ENCODE measurements at places on chromosomes 5 and 9.

DNA sequence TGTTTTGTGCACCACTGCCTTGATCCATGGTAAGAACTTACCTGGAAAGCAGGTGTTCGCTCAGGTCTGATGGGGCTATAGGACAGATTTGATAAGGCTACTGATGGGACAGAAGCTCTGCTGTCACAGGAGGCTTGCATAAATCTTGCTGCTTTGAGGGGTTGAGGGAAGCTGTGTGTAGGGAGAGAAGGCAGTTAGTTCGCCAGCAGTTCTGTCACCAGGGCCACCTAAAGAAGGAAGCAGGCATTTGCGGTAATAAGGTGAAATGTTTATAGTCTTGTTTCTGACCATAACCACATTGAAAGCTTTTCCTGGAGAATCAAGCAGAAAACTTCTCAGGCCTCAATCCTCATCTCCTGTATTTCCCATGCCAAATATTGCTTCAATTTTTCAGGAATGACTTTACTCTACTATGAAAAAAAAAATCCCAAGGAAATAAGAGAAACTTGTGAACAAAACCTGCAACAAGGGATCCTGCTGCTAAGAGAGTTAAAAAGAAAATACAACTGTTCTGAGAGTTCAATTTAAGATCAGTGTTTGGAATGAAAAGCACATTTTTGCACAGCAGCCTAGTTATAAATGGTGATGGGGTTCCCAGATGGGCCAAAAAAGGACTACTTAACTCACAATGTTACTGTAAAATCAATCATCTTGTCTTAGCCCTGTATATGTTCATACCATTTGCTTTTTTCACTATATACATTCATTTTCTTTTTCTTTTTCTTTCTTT, 122.0 kb upstream of the RANBP3L start:
- DNase-seq, result no peak

DNA sequence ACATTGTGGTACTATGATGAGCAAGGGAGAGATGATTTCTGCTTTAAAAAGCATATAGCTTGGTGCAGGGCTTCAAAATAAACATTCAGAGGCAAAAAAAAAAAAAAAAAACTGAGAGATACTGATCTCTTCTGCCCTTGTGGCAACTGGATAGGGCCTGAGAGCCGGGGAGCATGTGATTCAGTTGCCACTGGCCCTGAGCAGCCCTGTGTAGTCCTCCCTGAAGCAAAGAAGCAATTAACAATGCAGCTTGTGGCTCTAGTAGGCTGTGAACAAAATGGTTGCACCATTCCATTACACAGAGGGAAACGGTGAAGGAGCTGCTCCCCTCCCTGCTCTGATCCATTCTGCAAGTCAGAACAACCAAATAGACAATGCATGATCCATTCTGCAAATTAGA, 347.5 kb upstream of the DAB2 start:
- no peak for DNase-seq

GRCh38 chr5:6660688-6661087, 27.4 kb downstream of the SRD5A1 start:
- no peak for DNase-seq

- DNase-seq, result no peak
These were observed 41.7 kb downstream of the NFX1 start for GRCh38 chr9:33332011-33332410.

- DNase-seq, result no peak
These were observed 23.1 kb downstream of the MAP1B start for GRCh38 chr5:72130351-72130761.

GRCh38 chr5:103539376-103540330, 22.9 kb downstream of the NUDT12 start:
- no peak for DNase-seq

DNA sequence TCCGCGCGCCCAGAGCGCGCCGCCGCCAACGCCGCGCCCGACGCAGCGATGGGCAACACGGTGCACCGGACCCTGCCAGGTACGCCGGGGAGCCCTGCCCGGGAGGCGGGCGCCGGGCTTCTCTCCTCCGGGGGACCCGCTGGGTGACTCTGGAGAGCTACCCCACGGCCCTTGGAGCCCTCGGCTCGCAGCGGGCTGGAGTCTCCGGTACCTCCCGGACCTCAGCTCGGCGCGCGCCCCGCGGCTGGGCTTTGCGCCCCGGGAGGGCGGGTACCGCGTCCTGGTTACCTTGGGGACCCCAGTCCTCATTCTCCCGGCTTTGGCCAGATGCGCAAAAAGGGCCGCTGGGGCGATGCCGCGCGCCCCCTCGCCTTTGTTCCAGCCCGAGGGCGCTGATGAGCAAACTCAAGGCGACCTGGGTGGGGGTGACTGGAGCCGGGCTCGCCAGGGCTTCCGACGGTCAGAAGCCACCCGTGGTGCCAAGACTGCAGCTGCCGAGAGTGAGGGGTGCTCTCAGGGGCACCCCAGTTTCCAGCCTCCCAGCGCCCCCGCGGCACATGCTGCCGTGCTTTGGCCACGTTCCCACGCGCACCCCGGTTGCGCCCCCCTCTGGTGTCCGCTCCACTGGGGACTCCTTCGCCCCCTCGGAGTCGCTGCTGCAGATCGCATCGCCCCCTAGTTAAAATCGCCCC, 442 bp downstream of the NEURL1B start:
- DNase-seq, result no peak

DNA sequence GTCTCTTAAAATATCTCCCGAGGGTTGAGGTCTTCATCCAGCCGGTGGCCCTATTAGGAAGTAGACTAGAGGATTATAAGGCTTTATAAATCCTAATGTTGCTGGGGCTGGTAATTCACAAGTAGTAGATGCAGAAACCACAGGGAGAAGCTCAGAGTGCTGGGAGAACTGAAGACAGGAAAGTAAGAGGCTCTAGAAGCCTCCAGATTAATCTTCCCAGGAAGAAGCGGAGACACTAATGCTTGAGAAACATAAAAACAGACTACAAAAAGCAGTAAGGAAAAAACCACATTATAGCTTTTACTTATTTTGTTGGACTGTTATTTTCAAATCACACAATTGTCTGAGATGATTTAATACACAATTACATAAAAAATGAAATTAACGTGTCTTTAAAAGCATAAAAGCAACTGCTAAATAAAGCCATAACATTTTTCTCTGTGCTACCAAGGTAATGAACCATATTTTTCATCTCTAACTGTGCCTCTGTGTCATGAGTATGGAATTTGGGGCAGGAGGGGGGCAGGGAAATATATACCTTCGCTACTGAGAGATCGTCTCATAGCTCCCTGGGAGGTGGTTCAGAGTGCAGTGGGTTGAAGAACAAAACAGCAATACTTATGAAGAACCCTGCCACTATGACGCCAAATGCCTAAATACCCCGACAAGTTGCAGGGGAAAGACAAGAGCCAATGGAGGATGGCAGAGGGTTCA, 806.2 kb upstream of the WWC1 start:
- no peak for DNase-seq

- DNase-seq, result no peak
These were observed 138.6 kb downstream of the ARHGEF28 start for GRCh38 chr5:73764586-73764985.

- no peak for DNase-seq
These were observed 122.4 kb upstream of the OSMR start for GRCh38 chr5:38723426-38723825.

DNA sequence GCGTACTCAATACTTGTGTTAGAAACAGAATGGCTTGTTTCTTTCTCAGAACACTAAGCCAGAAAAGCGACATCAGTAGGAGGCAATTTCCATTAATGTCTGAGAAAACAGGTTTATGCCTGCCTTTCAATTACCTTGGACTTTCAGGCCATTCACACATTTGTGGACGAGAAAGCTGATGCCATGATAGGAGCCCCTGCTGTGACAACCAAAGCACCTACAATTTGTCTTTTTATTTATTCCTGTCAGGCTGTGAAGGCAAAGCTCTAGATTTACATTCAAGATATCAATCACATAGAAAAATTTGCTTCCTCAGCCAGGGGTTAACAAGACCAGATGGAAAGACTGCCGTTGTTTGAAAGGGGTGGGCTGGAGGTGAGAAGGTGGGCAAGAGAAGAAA, 76.2 kb downstream of the C7 start:
- no peak for DNase-seq

- DNase-seq, result no peak
These were observed 35.1 kb downstream of the SKIC3 start for GRCh38 chr5:95519681-95520080.

DNA sequence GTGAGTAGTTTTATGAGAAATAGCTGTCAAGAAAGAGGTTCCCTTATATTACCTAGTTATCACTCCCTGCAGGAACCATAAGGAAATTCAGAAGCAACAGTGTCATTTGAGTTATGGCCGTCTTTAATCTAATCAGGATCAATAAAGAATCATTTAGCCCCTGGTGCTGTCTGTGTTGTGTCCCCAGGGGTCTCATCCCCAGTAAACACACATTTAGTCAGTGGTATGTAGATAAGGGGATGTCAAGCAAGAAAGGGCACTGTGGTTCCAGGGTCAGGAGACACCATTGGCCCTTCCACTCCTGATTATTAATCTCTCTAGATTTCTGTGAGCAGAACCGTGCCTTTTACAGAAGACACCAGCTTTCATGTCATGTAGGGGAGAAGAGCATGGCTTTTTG, 158.0 kb upstream of the SEMA6A start:
- no peak for DNase-seq

DNA sequence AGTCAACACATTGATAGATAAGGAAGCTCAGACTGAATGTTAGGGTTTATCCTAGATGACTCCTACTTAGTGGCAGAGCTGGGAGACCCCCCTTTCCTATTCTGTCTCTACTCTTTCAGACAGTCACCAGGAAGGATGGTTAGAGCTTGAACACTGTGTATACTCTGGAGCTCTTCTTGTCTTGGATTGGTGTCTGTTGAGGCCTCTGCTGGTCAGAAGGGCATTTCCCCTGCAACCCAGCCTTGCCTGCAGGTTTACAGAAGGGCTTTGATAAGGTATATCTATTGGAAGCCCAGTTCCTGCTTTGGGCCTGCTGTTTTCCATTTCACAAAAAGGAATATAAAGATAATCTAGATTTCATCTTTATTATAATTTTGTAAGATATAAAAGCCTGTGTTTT, 71.8 kb downstream of the KDM4C start:
- DNase-seq, result no peak

GRCh38 chr9:2879803-2880202, 35.9 kb upstream of the PUM3 start:
- DNase-seq, result no peak

GRCh38 chr5:16727755-16728325, 111.0 kb upstream of the RETREG1 start:
- no peak for DNase-seq

DNA sequence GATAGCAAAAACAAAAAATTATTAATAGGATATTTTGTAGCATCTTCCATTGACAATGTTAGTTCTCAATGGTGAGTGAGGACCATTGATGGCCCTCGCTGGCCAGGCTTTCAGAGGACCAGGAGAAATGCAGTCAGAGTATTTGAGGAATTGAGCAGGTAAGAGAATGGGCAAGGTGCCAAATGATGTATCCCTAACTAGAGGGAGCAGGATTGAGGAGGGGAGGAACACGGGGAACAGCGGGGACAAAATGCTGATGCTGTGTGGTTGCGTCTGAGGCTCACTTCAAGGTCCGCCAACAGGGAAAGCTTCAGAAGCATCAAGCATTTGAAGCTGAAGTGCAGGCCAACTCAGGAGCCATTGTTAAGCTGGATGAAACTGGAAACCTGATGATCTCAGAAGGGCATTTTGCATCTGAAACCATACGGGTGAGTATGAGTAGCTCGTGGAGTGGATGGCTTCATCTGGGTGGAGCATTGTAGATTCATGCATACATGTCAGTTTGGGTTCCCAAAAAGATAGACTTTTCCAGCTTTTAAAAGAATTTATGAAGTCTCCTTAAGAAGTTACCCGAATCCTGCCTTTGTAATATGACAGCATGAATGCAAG, 16.2 kb downstream of the SPTAN1 start:
- no peak for DNase-seq

DNA sequence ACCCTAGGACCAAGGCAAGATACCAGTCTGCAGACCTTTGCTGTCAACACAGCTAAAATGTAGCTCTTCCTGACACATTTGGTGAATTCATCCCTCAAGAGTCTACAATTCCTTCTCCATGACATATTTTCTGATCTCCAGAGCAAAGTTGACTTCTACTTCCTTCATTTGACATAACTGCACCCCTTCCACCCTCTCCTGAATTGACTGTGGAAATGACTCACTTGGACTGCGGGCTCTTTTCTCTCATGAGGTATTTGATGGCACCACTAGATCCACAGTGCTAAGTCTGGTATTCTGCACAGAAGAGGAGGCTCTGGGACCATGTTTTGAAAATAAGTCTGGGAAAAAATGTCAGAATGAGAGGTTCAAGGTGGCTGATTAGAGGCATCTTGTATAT, 338.4 kb upstream of the TRPC7 start:
- no peak for DNase-seq

DNA sequence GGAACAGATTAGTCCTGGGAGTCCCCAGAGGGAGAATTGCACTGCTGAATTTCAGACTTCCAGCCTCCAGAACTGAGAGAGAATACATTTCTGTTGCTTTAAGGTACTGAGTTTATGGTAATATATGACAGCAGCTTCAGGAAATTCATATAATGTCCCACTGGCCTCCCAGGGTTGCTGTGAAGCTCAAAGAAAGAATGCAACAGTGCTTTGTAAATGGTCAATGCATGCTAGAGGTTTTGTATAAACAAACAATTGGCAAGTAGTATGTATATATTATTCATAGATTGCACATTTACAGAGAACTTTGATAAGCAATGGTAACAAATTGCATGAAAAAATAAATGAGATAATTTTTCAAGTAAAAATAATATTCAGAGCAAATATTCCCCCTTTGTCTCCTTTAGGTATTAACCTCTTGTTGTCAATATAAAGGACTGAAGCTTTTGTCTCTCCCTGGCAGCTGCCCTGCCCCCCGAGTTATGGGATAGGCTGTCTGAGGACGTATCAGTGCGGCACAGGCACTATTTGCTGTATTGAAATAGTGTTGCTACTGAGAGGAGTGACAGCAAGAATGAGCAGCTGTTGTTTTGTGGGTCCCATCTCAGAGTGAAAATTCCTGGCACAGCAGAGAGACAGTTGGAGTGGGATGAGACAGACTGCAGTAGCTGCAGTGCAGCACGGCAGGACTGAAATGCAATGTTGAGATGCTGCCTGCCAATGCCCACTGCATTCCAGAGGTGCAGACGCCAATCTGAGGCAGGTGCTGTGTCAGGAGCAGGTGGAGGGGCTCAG, 194.2 kb upstream of the GLRA1 start:
- DNase-seq, result no peak

- DNase-seq, result no peak
These were observed 44.6 kb downstream of the TAF11L14 start for GRCh38 chr5:17678751-17679324.

DNA sequence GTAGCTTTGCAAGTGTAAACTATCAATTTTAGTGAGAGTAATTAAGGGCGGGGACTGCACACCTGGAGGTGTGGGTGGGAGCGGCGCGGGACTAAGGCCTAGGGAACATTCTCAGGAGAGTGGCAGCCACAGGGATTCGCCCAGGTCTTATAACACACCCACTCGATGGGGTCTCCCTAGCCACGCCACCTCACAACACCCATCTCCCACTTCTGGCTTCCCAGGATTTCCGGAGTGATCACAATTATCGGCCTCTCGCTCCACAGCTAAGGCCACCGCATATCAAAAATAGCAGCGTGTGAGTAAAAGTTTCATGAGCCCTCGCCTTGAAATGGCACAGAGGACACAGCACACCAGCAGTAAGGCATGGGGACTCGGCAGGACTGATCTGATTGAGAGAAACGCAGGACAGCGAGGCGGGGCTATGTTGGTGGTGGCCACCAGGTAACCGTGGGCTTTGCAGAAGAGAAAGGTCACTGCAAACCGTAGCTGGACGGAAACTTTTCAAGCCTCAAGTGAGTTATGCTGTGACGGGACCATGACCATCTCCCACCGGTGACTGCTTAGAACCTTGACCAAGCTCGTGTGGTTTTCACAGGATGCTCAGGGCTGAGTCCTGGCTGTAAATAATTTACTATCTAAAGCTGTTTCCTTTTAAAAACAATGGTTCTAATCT, 1.1 kb upstream of the LPAR1 start:
- DNase-seq, result no peak
